Spleen (tissue), 13 donors: ENCODE measurements at places on chromosomes 7 and 10. TPM values are rescaled to one million over a fixed set of nuclear protein-coding genes. Genes with fewer than 3 reads are reported as not detected.

GRCh38 chr7:139457153-139457946, 26.1 kb downstream of the KLRG2 start:
- no peak for DNase-seq

DNA sequence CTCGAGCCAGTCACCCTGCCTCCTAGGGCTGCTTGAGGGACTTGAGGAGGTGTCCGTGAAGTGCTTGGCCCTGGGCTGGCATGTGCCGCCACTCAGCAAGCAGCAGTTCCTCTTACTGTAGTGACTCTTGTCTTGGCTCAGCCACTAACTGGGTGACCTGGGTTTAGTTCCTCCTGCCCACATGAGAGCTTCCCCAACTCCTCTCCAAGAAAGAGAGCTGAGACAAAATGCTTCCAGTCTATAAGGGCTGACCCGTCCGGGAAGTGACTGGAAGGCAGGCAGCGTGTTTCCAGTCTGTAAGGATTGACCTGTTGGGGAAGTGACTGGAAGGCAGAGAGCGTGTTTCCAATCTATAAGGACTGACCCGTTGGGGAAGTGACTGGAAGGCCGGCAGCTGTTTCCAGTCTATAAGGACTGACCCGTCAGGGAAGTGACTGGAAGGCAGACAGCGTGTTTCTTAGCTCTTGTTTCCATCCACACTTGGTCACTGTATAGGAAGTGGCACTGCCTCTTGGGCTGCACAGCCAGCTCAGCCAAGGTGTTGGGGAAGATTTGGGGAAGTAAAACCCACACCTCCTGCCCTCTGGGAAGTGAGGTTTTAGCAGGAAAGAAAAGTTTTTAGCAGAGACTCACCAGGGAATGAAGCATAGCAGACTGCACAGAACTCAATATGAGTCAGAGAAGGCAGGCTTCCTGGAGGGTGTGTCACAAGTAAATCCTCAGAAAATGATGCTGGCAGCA, 53.3 kb upstream of the PPIF start:
- DNase-seq: peak; percentile 89

- no peak for DNase-seq
Observed at GRCh38 chr7:83695128-83695960, 46.4 kb upstream of the SEMA3E start.

The GBF1 gene
- 41.3 TPM for total RNA-seq

The HOGA1 gene
- 0.19 TPM for total RNA-seq

The CTAGE15 gene
- total RNA-seq: not detected

The AGBL3 gene
- total RNA-seq: 12.9 TPM

The LCOR gene
- 62.4 TPM for total RNA-seq

- no peak for DNase-seq
Observed at GRCh38 chr10:82277591-82277990, 402.6 kb downstream of the NRG3 start.
